ENCODE measurements at places on chromosomes 1 and 21.

- no peak for DNase-seq
Observed at GRCh38 chr1:39333296-39333695, 128.8 kb downstream of the MACF1 start.

- DNase-seq: no peak
Observed at GRCh38 chr1:81836007-81836626, 35.4 kb downstream of the ADGRL2 start.

DNA sequence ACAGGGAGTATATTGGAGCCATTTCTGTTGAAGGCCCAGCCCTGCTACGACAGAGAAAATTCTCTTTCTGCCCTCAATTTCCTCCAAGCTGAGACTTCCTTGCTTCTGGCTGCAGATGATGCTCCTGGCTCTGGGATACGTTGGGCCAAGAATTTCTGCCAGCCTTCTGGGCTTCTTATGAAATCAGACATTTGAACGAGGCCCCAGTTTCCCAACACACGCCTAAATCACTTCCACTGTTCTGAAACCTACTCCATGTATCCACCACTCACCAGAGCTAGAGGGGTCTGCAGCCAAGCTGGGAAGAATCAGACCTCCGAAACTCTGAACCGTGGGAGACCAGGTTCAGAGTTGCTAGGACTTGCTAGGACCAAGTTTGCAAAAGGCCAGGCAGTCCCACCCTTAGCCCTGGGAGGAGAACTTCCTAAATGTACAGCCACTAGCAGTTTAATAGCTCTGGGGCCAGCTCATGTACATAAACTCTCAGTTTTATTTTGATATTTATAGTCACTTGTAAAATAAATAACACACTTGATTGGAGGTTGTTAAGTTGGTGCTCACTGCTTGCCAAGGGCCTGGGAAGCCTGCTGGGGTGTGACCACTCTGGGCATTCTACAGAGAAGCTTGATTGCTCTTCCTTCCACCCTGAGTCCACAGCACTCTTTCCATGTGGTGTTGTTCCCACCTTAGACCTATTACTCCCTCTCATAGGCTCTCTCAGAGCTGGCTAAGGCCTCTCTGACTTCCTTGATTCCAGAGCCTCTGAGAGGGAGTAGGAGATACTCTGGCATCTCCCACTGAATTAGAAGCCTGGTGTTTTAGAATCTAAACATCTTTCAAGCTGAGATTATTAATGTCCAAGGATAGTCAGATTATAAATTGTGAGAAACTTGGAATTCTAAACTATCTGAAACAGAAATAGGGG lies 83.4 kb upstream of the TRABD2B start:
- DNase-seq: no peak

- DNase-seq: no peak
Observed at GRCh38 chr1:237873487-237874211, 17.1 kb downstream of the ZP4 start.

DNA sequence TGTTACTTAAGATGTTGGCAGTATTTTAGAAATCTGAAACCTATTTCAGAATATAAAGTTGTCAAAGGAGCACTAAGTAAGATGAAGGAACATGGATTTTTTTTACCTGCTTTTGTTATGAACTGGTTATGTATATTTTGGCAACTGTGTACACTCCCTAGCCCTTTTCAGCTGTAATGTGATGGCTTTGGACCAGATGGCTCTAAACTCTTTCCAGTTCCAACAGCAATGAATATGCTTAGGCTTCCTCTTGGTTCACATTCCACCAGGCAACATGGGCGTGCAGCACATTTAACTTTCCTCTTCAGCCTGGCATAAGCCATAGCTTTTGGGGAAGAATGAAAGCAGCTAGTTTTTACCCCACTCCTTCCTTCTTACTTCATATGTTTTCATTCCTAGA lies 95.6 kb upstream of the ADAMTS5 start:
- DNase-seq: no peak

- no peak for DNase-seq
Observed at GRCh38 chr1:114108751-114109255, 44.9 kb downstream of the SYT6 start.

GRCh38 chr1:215539803-215540570 lies 27.1 kb upstream of the KCTD3 start:
- no peak for DNase-seq

GRCh38 chr1:28507247-28507645 lies 1.4 kb downstream of the RCC1 start:
- no peak for DNase-seq

- no peak for DNase-seq
Observed at GRCh38 chr1:156401681-156402081, 32.7 kb downstream of the RHBG start.

DNA sequence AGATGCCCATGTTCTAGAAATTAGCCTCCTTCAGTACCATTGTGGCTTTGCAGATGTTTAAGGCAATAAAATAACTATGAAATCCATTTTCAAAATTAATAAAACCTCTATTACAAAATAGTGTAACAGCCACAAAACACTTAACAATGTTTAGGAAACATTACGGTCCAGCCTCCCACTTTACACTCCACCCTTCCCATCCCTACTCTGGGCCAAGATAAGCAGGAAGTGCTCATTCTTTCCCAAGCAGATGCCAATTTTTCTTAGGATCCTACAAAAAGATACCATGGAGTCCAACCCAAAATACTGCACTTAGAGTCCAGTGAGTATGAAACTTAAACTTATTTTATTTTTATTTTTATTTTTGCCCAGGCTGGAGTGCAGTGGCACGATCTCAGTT lies 150.8 kb downstream of the NR5A2 start:
- DNase-seq: no peak

DNA sequence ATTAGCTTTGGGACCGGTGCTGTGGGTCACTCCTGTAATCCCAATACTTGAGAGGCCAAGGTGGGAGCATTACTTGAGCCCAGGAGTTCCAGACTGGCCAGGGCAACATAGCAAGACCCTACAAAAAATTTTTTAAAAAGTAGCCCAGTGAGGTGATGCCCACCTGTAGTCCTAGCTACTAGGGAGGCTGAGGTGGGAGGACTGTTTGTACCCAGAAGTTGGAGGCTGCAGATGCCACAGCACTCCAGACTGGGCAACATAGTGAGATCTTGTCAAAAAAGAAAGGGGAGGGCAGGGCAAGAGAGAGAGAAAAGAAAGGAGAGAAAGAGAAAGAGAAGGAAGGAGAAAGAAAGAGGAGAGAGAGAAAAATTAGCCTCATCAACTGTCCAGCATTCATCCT lies 6.3 kb downstream of the ITSN1 start:
- DNase-seq: no peak

GRCh38 chr1:84387480-84388163 lies 10.7 kb upstream of the DNASE2B start:
- DNase-seq: no peak

- peak; percentile 5 for DNase-seq
Observed at GRCh38 chr1:223771469-223771813, 59.1 kb downstream of the CAPN2 start.

- no peak for DNase-seq
Observed at GRCh38 chr1:156543066-156543465, 29.3 kb downstream of the IQGAP3 start.

GRCh38 chr21:42688841-42689371 lies 35.5 kb downstream of the PDE9A start:
- DNase-seq: no peak

Measured in NCI-H1436 (cell line).